A549 treated with GW870086 at 1 μM for 4 hours (cell line): ENCODE measurements at places on chromosomes 1 and 21. TPM values are rescaled to one million over a fixed set of nuclear protein-coding genes. Genes with fewer than 3 reads are reported as not detected.

OR2L2 gene
- total RNA-seq = not detected in 5 replicates

SLC44A5 gene
- total RNA-seq = 0.03 to 0.07 TPM (median 0.05 TPM) in 4 of 5 replicates, not detected in the other

SPRR2E gene
- not detected in 5 replicates for total RNA-seq

LCE6A gene
- total RNA-seq = not detected in 5 replicates

STMN1 gene
- 195 to 218 TPM (median 202 TPM) in 5 replicates for total RNA-seq

LRRC53 gene
- total RNA-seq = not detected in 5 replicates

FCGR3A gene
- not detected in 5 replicates for total RNA-seq

PDE9A gene
- total RNA-seq = 1.5 to 1.8 TPM (median 1.6 TPM) in 5 replicates

MPZ gene
- 0.18 to 0.31 TPM (median 0.27 TPM) in 5 replicates for total RNA-seq

FCRL5 gene
- total RNA-seq = not detected in 5 replicates

REN gene
- 0.13 TPM in 1 of 5 replicates, not detected in the others for total RNA-seq

YTHDF2 gene
- 54.7 to 56.9 TPM (median 55.5 TPM) in 5 replicates for total RNA-seq

TEX38 gene
- not detected in 5 replicates for total RNA-seq

SPATA21 gene
- 0.05 to 0.11 TPM (median 0.06 TPM) in 4 of 5 replicates, not detected in the other for total RNA-seq

BTBD19 gene
- total RNA-seq = 1.8 to 3.9 TPM (median 2.7 TPM) in 5 replicates

SETD4 gene
- total RNA-seq = 8.6 to 9.9 TPM (median 9.4 TPM) in 5 replicates

NBPF20 gene
- 2.9 to 3.6 TPM (median 3.2 TPM) in 5 replicates for total RNA-seq

NECTIN4 gene
- 2.0 to 3.1 TPM (median 2.1 TPM) in 5 replicates for total RNA-seq

TMEM269 gene
- 0.05 to 0.13 TPM (median 0.08 TPM) in 5 replicates for total RNA-seq

LRRIQ3 gene
- total RNA-seq = 0.56 to 1.5 TPM (median 0.78 TPM) in 5 replicates

TTLL7 gene
- total RNA-seq = 2.9 to 4.9 TPM (median 3.4 TPM) in 5 replicates

TRABD2B gene
- 1.1 to 2.1 TPM (median 1.7 TPM) in 5 replicates for total RNA-seq

RPTN gene
- total RNA-seq = not detected in 5 replicates

KAZN gene
- total RNA-seq = 3.4 to 4.1 TPM (median 3.9 TPM) in 5 replicates

C8A gene
- not detected in 5 replicates for total RNA-seq

OVAAL gene
- 0.08 to 0.13 TPM (median 0.09 TPM) in 3 of 5 replicates, not detected in the others for total RNA-seq

ST6GALNAC3 gene
- total RNA-seq = 0.37 to 0.97 TPM (median 0.56 TPM) in 5 replicates

LCE3E gene
- 0.51 TPM in 1 of 5 replicates, not detected in the others for total RNA-seq

PLA2G5 gene
- total RNA-seq = not detected in 5 replicates

DYNLT5 gene
- total RNA-seq = not detected in 5 replicates

KCNA2 gene
- 0.01 to 0.07 TPM in 2 of 5 replicates, not detected in the others for total RNA-seq

INSRR gene
- total RNA-seq = not detected in 5 replicates

TMPRSS15 gene
- not detected in 5 replicates for total RNA-seq

GSTM2 gene
- total RNA-seq = 3.0 to 4.0 TPM (median 3.5 TPM) in 5 replicates

CFAP141 gene
- not detected in 5 replicates for total RNA-seq

CD1D gene
- 0.10 TPM in 1 of 5 replicates, not detected in the others for total RNA-seq

CLCA4 gene
- total RNA-seq = not detected in 5 replicates

USP24 gene
- 10.4 to 15.5 TPM (median 14.7 TPM) in 5 replicates for total RNA-seq

S100A8 gene
- not detected in 5 replicates for total RNA-seq

KHDRBS1 gene
- total RNA-seq = 116 to 144 TPM (median 131 TPM) in 5 replicates

HUNK gene
- 1.2 to 1.9 TPM (median 1.6 TPM) in 5 replicates for total RNA-seq

OSCP1 gene
- total RNA-seq = 6.1 to 7.0 TPM (median 6.6 TPM) in 5 replicates

CFHR1 gene
- total RNA-seq = 0.19 to 0.23 TPM in 2 of 5 replicates, not detected in the others

WDR47 gene
- total RNA-seq = 6.0 to 8.8 TPM (median 8.2 TPM) in 5 replicates

SLAMF9 gene
- 0.25 to 1.3 TPM (median 0.82 TPM) in 5 replicates for total RNA-seq

CLCA2 gene
- total RNA-seq = not detected in 5 replicates

COL9A2 gene
- total RNA-seq = 0.06 to 0.17 TPM (median 0.12 TPM) in 4 of 5 replicates, not detected in the other

LHX8 gene
- total RNA-seq = 0.77 to 1.3 TPM (median 0.97 TPM) in 5 replicates

SLAMF7 gene
- total RNA-seq = 1.1 to 2.8 TPM (median 1.8 TPM) in 5 replicates

TINAGL1 gene
- total RNA-seq = 0.29 to 1.4 TPM (median 0.77 TPM) in 5 replicates

EXO1 gene
- total RNA-seq = 18.5 to 26.1 TPM (median 24.6 TPM) in 5 replicates

SERTAD4 gene
- 0.39 to 0.57 TPM (median 0.46 TPM) in 5 replicates for total RNA-seq

NEGR1 gene
- total RNA-seq = not detected in 5 replicates

TFAP2E gene
- total RNA-seq = 0.49 to 1.2 TPM (median 0.56 TPM) in 5 replicates
